ENCODE measurements at places on chromosomes 5 and 9. TPM values are rescaled to one million over a fixed set of nuclear protein-coding genes. Genes with fewer than 3 reads are reported as not detected.
A peak's percentile ranks its signal among the peaks of the same experiment; 100 is the strongest.

DNA sequence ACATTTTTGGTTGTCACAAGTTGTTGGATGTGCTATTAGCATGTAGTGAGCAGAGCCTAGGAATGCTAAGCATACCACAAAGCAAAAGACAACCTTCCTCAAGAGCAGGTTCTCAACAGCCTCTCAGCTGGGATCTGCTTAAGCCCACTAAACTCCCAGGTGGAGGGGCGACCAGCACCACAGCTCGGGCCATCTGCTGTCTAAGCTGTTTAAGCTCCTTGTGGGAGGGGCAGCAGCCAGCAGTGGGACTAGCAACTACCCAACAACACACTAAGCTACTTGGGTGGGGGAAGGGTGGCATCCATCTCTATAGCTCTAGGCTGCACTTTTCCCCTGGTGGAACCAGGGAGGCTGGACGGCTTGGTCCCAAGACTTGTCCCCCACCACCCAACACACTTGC, 1052.7 kb upstream of the ARRDC3 start:
- DNase-seq, result no peak

GRCh38 chr9:20197976-20198685, 409.3 kb upstream of the SLC24A2 start:
- no peak for DNase-seq

DNA sequence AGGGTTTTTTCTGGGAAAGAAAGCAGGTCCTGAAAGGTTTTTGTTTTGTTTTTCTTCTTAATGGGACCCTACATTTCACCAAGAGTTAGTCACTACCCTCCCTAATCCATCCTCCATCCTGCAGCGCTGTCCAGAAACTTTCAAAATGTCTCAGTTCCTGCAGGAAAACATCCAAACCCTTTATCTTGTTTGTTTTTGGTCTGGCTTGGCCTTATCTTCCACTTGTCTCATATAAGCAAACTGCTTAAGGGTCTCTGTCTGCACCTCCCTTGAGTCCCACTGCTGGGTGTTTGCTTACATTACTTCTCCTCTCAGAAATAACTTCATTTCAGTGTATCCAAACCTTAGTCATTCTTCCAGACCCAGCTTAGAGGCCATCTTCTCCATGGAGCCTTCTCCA, 11.0 kb upstream of the TRAF1 start:
- no peak for DNase-seq

DNA sequence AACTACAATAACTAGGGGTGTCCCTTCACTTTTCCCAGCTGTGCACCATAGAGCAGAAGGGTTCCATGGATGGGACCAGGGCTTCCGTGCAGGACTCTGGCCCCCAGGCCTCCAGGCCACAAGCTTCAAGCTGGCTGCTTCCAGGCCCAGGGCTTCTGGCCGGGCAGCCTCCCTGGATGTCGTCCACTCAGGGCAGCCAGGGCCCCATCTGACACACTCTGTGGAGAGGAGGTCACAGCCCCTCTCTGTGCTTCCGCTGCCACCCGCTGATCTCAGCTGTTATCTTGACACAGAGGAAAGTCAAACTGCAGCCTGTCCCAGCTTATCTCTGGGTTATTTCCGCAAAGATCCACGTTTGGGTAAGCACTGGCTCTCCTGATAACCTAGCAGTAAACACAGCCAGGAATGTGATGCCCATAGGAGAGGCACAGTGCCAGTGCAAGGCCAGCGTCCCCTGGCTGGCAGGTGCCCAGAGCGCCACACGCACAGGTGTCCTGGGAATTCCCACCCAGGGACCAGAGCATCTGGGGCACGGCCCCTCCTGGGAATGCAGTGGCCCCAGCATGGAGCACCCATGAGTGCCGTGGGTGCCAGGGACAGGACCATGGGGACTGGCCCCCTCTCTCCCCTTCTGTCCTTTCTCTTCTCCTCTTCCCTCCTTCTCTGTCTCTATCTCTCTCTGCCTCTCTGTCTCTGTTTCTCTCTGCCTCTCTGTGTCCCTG, 15.6 kb upstream of the SLC6A19 start:
- no peak for DNase-seq

The ZDHHC11B gene
- not detected for total RNA-seq

- no peak for DNase-seq
Measured at GRCh38 chr5:78975035-78975434, 10.1 kb downstream of the ARSB start.

The IL11RA gene
- total RNA-seq, result 6.2 TPM

The CSF2 gene
- total RNA-seq, result not detected

DNA sequence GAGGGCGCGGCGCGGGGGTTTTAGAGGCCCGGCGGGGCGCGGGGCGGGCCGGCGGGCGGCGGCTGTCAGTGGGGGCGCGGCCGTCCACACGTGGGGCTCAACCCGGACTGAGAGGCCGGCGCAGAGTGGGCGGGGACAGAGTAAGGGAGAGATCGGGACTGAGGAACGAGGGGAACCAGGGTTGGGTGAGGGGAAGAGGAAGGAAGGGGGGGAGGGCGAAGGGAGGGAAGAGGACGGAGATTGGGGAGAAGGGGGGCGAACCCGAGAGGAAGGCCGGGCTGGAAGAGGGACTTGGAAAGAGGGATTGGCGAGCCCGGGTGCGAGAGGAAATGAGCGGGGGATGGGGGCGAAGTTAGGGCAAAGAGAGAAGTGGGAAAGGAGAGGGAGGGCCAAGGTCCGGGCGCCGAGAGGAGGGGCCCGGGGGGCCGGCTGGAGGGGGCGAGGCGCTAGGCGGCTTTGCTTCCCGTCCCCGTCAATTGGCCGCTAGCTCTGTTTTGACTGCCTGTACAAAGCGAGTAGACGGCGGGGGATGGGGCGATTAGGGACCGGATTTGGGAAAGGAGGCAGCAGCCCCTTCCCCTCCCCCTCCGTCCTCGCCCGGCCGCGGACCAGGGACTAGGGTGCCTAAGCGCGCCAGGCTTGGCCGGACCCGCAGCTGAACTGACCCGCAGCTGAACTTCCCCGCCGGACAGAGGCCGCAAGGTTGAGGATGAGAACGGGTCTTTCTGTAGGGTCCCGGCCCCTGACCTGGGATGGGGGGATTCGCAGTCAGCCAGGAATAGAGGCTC, 399 bp upstream of the FBN2 start:
- DNase-seq, result peak; percentile 62

- DNase-seq, result no peak
Measured at GRCh38 chr5:34571677-34572041, 84.5 kb upstream of the RAI14 start.

DNA sequence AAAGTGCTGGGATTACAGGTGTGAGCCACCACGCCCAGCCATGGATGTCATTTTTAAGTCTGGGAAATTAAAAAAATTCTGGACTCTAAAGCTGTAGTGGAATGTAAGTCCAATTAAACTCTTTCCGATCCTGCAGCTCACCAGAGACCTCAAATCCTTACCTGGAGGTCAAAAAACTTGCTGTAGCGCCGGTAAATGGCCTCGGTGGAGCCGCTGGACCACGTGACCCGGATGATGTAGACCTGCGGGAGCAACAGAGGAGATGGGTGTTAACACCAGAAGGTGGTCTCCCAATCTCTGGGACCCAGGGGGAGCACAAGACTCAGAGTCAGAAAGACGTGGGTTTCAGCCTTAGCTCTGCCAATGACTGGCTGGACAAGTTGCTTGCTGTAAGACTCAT, 32.1 kb downstream of the SH3PXD2B start:
- DNase-seq, result no peak

The PCDHA6 gene
- total RNA-seq, result 0.10 TPM

DNA sequence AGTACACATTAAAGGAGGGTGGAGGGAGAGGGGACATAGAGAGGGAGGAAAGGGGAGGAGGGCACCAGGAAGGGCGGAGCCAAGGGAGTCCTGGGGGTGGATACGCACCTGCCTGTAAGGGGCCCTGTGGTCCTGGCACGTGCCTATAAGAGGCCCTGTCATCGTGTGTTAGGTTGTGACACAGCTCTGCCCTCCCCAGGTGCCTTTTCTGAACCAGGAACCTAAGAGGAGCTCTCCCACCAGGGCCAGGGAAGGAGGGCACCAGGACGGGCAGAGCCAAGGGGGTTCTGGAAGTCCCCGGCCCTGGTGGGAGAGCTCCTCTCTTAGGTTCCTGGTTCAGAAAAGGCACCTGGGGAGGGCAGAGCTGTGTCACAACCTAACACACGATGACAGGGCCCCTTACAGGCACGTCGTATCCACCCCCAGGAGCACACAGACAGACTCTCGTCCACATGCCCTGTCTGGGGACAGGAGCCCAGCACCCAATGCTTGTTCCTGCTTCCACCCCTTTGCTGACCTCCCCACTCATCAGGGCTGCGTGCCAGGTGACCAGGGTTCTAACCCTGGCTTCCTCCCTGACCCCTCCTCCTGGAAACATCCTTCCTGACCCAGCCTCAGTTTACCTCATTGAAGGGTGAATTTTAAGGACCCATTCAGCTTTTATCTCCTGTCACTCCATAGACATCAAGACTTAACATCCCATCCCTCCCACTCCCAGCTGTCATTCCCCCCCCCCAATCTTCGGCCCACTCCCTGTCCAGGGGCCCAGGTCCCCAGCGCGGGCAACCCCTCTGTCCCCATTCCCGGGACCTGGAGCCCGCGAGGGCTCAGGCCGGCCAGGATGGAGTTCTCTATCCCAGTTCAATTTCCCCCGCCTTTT, 12.9 kb upstream of the OLFM1 start:
- DNase-seq, result no peak

DNA sequence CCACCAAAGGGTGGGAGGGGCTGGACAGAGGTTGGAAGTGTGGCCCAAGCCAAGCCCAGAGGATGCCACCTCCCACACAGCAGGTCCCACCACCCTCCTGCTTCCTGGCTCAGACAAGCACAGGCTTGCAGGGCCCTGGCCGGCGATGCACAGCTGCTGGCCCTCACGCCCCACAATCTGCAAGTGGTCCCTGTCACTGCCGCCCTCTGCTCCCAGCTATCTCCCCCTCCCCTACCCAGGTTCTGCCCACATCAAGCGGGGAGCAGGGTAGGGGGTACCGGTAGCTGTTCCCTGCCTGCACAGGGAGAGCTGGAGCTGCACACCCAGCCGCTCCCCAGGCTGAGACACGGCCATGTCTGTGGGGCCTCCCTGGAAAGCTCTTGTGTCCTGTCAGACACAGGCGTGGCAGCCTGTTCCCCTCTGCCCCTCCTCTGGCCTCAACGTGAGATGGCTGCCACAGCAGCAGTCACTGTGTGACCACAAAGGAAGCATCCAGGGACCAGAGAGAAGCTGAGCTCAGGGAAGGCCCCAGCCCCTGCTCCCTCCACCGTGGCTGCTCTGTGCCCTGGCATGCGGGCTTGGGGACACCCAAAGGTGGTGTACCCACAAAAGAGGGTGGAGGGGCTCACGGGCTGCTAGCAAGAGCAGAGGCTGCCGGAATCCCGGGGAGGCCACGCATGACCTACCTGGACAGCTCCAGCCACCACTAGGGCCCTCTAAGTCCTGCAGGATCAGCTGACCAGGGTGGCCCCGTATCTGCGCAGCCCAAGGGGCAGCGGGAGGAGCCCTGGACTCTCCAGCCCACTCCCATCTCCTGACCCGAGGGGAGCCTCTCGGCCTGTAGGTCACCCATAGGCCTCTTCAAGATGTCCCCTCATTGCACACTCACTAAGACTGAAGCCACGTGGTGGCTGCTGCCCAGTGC, 10.9 kb upstream of the ZDHHC11 start:
- no peak for DNase-seq

The OMD gene
- not detected for total RNA-seq

DNA sequence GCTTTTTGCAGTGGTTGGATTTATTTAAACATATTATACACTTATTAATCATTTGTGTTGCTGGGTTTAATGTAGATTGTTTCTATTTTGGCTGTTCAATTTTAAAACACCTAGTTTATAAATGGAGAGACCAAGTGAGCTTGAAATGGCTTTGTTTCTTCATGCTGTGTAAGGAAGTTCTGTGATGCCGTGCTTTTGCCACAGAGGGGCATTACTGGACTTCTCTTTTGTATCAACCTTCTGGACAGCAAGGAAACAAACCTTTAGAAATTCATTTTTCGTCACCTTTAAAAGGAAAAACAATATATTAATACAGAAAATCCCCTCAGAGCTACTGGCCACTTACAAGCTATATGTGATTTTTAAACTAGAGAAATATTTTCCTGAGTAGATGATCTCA, 81.9 kb downstream of the DMRTA1 start:
- DNase-seq, result peak; percentile 45

DNA sequence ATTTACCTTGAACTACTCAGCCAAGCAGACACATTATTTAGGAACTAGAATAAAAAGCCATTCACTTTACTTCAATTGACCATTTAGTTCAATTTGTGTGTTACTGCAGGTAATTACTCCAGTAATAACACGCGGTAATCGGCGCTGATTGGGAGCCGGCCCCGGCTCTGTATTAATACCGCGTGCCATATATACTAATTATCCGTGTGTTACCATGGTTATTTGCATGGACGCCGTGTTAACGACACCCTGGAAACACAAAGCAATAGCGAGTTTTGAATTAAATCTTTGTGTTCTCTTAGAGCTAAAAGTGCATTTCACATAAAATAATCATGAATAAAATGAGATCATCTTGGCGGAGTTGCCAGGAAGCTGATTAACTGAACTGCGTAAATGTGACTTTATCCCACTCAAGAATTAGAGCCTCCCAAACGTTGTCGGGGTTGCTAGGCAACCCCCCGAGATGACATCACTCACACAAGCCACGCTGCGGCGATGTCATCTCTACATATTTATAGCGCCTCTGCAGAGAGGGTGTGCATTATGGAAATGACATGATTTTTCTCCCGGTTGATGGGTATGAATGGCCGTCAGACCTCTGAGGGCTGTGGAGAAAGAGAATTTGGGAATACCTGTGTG, 41.4 kb upstream of the RNU6ATAC start:
- DNase-seq, result peak; percentile 40

The LRRTM2 gene
- 4.0 TPM for total RNA-seq
